ENCODE measurements at places on chromosomes 2 and 18. TPM values are rescaled to one million over a fixed set of nuclear protein-coding genes. Genes with fewer than 3 reads are reported as not detected.

GRCh38 chr2:234788841-234789240 is 163.0 kb upstream of the SH3BP4 start:
- no peak for DNase-seq

Gene TMEM198
- 0.83 TPM for polyA plus RNA-seq

- DNase-seq = no peak
Measured at GRCh38 chr18:45370255-45371010, 244.8 kb upstream of the SLC14A2 start.

Gene VWC2L
- 0.04 TPM for polyA plus RNA-seq

- no peak for DNase-seq
Measured at GRCh38 chr2:162524192-162524591, 180.3 kb downstream of the GCA start.

- no peak for DNase-seq
Measured at GRCh38 chr2:216194013-216194412, 84.9 kb downstream of the XRCC5 start.

DNA sequence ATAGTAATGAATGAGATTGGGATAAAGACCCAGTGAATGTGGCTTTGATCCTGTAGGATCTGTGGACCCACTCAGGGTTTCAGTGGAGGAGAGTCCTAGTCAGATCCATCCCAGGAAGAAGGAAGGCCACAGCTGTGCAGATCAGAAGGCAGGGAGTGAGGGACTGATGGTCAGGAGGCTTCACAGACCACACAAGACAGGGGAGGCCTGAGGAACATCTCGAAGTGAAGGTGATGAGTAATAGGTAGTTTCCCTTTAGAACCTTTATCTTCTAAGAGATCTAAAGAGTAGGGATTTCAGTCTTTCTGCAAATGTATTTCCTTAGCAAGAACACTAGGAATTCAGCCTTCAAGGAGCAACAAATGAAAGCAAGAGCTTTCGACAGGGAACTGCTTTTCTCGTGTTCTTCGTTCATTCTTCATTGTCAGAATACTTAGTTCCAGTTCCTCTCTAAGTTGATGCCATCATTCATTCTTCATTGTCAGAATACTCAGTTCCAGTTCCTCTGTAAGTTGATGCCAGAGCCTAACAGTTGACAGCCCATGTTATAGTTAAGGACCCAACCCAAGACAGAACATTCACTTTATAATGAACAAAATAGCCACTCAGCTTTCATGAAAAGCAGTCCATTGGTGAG is 150.2 kb upstream of the EPAS1 start:
- DNase-seq = no peak

GRCh38 chr2:232320443-232320803 is 58.1 kb upstream of the ALPP start:
- no peak for DNase-seq

DNA sequence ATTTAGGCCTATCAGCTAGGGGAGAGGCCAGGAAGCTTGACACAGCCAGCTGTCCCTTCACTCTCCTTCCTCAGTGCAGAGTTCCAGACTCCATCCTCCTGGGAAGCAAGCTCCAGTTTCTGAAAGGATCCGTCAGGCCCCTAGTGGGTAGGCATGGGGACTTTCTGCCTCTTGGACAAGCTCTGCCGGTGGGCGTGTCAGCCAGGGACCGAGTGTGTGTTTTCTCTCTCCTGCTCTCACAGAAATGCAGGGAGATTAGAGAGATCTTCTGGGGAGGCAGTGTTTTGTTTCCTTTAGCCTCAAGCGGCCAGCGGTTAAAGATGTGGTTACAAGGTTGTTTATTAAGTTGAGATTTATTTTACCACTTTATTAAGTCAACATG is 29.9 kb upstream of the OTOS start:
- no peak for DNase-seq

- no peak for DNase-seq
Measured at GRCh38 chr2:240235149-240235803, 94.8 kb upstream of the OTOS start.

DNA sequence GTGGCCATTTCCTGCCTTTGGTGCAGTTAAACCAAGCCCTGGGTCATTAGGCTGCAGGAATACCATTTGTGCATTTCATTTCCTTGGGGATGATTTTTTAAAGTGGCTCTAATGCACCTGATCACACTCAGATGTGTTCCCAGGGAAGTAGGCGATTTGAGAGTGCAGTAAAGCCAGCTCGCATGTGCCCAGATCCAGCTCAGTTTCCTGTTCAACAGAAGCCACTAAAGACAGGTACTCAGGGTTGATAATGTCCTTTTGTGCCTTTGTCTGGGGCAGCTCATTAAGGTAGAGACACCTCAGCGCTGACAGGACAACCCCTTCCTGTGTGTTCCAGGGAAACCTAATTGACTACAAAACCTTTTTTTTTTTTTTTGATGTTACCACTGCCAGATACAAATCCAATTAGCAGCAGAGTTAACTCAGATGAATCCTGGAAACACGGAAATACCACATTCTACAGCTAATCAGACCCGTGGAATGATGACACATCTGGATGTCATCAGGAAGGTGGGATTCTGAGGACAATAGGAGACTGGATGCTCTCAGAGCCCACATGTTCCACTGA is 15.2 kb upstream of the CHRNA1 start:
- no peak for DNase-seq

Gene COQ10B
- 5.8 TPM for polyA plus RNA-seq

Gene IL36RN
- polyA plus RNA-seq = not detected

DNA sequence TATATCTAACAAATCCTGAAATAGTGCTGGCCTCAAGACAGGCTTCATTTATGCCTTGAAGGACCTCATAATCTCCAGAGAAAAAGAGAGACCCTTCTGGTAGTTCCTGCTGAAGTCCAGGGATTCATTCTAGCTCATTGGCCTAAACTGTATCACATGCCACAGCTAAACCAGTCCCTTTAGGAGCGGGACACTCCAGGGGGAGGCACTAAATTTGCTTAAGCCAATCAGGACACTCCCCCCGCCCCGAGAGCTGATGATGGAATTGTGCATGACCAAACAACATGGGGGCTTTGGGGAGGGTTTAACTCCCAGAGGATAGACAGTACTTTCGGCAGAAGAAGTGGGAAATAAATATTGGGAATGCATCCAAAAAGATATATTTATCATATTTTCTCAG is 36.4 kb upstream of the CXCR4 start:
- no peak for DNase-seq
